Stimulated activated CD8-positive, alpha-beta memory T cell treated with anti-CD3 and anti-CD28 coated beads, Interleukin-4, amount 100 ng/mL, for 4 hours (primary cell): ENCODE measurements at places on chromosomes 5 and 9.

GRCh38 chr9:124347968-124348358 is 67.3 kb downstream of the PSMB7 start:
- DNase-seq = no peak

DNA sequence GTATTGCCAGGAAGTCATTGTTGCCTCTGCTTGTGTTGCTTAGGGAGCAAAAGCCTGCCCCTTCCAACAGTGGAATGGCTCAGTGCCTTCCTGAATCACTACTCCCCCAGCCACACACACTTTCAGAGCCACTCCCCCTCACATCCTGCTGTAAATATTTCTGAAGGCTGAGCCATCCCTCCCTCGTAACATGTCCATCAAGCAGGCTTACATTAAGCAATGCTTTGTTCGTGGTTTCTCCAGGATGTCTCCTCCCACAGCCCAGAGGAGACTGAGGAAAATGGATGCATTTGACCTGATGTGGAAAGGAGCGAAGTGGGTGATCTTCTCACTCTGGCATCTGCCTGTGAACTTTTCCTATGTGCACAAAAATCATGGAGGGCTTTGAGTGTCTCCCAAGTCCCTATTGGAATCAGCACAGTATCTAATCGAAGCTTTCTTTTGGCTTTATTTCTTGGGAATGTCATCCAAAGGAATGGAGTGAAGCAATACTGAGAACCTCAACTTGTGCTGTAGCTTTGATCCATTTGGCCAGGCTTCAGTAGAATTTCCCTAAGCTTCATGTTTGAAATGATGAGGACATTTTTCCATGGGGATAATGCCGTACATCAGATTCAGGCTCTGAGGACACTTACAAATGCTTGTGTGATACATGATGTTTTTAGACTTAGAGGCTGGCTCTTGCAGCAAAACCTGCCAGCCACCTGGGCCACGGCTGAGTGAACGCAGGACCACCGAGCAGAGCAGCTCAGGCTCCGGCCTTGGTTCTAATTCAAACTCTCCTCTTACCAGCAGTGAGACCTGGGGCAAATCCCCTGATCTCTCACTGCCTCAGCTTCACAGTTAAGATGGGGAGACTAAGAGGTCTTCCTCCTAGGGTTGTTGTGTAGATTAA is 389.1 kb downstream of the ENC1 start:
- DNase-seq = no peak

DNA sequence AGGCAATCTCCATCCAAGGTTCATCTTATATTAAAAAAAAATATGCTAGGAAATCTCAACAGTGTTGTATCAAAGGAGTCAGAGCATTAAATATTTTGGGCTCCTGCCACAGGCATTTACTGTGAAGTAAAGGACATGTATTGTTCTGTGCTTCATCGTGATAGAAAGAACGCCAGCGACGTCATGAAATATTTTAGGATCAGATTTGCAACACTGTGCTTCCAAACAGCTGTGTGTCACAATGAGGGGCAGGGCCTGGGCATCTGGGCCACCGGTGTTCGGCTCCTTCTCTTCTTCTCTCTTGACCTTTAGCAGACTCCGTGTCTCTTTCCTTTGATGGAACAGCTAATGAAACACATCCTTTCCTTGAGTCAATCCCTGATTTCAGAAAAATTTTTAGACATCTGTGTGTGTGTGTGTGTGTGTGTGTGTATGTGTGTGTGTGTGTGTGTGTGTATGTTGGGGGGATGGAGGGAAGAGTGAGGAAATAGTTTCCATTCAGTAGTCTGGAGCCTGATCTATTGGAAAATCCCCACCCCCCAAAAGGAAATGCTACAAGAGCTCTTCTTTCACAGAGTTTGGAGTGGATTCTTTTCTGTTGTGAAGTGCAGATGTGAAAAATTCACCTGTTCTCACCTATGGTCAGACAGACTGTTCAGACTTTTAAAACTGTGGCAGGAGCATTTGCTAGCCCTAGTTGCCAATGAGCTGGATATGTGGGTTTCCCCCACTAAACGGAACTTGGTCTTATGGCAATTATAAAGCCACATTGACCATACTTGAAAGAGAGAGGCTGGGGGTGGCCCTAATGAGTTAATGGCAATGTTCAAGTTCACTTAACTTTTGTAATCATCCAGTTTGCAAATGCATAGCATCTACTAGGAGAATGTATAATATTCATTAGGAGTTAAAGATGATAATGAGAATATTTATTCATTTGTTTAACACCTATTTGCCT is 18.1 kb upstream of the TNC start:
- no peak for DNase-seq

DNA sequence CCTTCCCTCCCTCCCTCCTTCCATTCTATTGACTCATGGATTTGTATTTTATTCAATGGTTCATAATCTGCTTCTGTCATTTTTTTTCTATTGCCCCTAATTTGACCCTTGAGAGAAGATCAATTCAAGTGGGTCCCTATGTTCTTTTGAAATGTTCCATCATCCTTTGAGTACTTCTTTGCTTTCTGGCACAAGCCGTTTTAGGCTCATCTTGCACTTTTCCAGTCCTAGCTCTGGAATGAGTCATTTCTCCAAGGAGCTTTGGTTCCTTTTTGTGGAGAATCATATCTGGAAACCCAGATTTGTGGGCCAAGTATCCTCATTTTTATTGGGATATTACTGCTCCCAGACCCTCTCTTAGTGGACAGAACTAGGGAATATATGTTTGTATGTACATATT is 126.8 kb upstream of the PTPN3 start:
- DNase-seq = no peak

DNA sequence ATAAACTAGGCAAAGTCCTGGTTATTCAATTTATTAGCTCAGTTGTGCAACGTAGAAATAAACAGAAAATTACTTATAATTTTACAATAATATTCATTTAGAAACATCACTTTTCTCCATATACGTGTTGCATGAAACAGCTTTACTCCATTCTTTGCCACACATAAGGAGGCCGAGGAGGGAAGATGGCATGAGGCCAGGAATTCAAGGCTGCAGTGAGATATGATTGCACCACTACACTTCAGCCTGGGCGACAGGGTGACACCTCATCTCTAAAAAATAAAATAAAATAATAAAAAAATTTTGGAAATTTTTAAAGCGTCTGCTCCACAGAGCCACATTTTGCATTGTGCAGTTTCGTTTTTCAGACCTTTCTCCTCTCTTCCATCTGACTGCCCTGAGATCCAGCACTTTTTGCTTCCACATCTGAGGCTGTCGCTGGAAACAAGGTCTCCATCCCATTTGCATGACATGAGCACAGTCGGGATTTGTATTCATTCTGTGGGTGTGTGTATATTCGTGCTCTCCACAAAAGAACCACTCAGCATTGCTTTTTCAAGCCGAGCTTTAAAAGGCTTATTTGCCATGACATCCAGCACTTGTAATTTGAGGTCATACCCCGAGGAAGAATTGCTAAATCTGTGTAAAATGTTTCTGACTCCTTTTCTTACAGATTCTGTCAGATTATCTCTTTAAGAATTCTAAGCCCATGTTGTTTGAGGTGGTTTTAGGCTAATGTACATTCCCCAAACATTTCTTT is 98.6 kb upstream of the MSX2 start:
- DNase-seq = no peak

DNA sequence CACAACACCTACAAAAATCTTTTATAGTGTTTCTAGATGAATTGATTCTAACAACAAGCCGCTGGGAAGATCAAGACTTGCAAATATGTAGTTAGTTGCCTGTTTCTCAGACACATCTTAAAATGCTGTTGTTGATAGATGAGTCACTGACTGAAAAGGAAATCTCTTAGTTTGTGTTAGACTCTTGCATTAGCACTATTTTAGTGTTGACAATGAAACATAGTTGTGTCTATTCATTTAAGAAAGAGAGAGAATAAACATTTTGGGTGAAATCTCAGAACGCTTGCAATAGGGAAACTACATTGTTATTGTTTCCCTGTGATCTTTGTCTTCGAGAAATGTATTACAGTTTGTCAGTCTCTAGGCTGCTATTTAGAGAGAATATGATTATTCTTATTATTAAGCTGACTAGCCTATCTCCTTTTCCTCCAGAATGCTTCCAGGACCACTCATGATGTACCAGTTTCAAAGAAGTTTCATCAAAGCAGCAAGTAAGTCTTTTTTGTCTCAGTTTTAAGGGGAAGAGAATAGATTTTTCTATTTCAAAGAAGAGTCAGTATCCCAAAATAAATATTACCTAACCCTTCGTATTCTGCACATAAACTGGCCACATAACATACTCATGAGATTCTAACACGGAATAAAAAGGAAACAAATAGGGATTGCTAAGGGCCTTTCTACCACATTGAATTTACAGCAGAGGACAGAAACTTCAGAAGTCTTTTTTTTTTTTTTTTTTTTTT is 285.6 kb downstream of the ARHGAP26 start:
- no peak for DNase-seq

GRCh38 chr5:150862070-150862469 is 15.7 kb downstream of the IRGM start:
- no peak for DNase-seq

- peak; percentile 27 for DNase-seq
Observed at GRCh38 chr5:77086689-77087483, at the start of gene ZBED3. TSS of gene ZBED3 (minus strand) at chr5:77087285. CDS start at chr5:77077878, 9,407 bp downstream.

DNA sequence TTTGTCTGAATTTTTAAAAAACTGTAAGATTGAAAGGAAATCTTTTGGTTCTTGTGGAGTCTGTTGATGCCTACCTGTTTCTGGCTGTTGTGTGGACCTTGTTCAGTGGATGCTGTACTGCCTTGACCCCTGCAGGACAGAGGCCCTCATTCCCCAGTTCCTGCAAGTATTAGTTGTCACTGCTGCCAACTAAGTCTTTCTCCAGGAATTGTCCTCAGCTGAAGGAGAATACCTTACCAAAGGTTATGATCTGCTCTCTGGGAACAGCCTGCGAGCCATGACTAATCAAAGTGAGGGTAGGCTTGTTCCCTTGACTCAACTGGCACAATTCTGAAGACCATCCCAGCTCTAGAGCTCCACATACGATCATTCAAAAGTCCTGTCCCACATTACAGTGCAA is 145.3 kb upstream of the FST start:
- no peak for DNase-seq

GRCh38 chr5:42064821-42065220 is 139.7 kb downstream of the FBXO4 start:
- DNase-seq = no peak

DNA sequence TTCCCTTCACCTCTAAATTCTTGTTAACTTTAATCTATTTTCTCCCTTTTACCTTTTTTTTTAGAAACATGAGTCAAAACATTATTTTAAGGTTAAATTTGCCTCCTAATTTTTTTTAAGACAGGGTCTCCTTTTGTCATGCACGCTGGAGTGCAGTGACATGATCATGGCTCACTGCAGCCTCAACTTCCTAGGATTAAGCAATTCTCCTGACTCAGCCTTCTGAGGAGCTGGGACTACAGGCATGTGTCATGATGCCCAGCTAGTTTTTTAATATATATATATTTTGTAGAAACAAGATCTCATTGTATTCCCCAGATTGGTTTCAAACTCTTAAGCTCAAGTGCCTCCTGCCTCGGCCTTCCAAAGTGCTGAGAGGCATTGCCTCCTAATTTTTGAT is 424.7 kb upstream of the FAM174A start:
- no peak for DNase-seq

DNA sequence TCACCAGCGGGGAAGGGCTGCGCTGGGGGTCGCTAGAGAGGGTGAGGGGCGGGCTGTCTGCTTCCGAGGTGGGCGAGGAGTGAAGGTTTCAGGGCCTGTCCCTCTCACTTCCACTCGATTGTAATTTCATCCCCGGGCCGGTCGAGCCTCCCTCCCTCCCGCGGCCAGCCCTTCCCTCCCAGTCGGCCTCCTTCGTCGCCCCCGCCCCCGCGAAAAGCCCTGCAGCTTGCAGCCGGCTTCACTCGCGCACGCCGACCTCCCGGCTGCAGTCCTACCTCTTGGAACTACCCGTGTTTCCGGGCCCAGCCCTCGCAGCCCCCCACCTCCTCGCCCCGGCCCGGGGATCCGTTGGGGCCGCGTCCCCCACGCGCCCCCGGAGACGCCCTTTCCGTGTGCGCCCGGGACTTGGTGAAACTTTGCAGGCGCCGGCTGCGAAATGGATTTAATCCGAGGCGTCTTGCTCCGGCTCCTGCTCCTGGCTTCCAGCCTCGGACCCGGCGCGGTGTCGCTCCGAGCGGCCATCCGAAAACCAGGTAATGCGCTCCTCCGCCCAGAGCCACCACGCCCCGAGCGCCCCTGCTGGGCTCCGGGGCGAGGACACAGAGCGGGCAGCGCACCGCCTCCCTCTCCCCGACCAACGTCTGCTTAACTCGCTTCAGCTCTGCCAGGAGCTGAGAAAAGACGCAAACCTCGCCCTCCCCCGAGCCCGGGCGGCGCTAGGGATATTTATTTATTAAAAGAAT is at the start of gene EGFLAM:
Gene EGFLAM, plus strand, starts transcription at position 241 of the 743 bp plus-strand sequence. Its CDS starts 196 bp downstream, at position 437.
- no peak for DNase-seq

DNA sequence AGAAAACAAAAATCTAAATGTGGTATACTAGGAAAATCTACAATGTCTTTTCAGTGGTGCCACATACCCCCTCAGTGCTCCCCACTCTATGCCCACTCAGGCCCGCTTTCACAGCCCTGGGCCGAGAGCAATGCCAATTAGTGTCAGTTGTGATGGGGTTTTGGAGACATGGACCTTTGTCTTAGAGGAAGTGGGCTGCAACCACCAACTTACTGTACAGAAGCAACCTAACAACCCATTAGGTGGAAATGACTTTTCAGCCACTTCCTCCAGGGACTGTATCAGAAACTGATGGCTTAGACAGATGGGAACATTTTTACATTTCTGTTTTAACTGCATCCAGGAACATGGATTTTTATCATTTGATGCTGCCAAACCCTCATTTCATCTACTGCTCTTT is 268.0 kb downstream of the BNC2 start:
- no peak for DNase-seq

- no peak for DNase-seq
Observed at GRCh38 chr9:27530915-27531755, 1.5 kb upstream of the MOB3B start.

- DNase-seq = no peak
Observed at GRCh38 chr5:11928909-11929308, 24.7 kb upstream of the CTNND2 start.

GRCh38 chr5:58241389-58241788 is 218.5 kb downstream of the PLK2 start:
- no peak for DNase-seq
